CD14-positive monocyte (primary cell): ENCODE measurements at places on chromosomes 16 and 17.
A peak's percentile ranks its signal among the peaks of the same experiment; 100 is the strongest.

DNA sequence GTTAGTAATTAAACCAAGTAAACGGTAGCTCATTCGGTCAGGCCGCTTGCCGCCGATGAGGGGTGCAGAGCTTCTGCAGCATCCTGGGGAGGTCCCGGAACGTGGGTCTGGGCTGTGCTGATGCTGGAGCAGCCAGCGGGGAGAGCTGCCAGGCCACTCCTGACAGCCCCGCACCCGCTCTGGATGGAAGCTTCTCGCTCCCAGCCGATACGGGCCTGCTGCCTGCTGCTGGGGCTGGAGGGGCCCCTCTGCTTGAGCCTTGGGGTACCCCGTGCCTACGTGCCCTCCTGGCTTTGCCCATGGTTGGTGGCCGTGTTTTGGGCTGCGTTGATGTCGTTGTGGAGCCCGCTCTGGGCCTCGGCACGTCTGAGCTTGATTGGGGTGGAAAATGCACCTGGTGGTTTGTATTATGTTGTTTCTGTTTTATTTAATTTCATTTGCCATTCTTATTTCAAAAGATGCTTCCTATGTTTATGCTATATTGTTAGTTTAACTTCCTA lies 41.6 kb upstream of the ZNF750 start:
- no peak for DNase-seq

GRCh38 chr17:56978441-56979090 lies 635 bp downstream of the SCPEP1 start:
- peak; percentile 34 for DNase-seq

- no peak for DNase-seq
These were observed 18.5 kb downstream of the PLLP start for GRCh38 chr16:57265850-57266530.

DNA sequence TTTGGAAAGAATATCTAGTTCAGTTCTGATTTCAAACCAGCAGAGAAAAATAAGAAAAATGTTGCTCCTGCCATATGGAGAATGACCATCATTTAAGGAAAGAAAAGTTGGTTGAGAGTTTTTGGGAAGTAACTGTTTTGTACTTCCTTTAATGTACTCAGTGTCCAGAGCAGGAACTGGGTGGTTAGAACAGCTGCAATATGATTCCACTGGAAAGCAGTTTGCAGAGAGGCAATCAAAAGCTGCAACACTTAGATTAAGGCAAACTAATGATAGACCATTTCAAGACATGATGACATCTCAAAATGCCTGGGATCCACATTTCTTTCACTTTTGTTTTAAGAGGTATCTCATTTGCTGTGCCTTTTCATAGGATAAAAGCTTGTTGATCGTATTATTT lies 313.3 kb upstream of the HSBP1 start:
- no peak for DNase-seq

DNA sequence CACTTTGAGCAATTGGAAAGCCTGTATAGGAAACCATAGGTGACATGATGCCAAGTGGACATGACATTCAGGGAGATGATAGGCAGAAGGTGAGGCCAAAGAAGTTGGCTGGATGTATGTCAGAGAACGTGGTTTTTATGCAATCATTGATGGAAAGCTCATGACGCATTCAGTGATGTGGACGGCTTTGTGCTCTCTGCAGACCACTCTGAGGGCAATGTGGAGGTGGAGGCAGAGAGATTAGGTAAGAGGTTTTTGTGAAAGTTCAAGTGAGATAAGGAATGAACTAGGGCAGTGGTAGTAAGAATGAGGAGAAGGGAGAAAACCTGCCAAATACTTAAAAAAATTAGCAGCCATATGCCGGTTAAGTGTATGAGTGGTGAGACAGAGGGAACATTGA lies 99.0 kb downstream of the PRKCA start:
- DNase-seq = no peak
